NCI-H524 (cell line): ENCODE measurements at places on chromosomes 5 and 9.
A peak's percentile ranks its signal among the peaks of the same experiment; 100 is the strongest.

- DNase-seq: no peak
These were observed 21.9 kb downstream of the STXBP1 start for GRCh38 chr9:127634021-127634420.

- DNase-seq: no peak
These were observed 145.0 kb downstream of the ADCY2 start for GRCh38 chr5:7540736-7541485.

DNA sequence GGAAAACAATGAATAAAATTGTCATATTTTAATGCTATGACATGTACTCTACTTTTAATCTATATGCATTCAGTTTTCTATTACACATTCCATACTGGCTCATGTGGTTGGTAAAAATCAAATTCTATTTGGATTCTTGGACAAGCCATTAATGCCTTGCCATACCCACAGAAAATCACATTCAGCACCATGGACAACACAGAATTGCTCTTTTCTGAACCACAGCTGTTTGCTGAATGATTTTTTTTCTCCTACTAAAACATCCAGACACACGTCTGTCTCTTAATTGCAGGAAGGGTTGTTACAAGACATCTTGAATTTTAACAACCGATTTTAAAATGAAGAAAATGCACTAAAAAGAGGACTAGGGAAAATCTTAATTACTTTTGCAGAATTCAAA lies 675.6 kb downstream of the BRINP1 start:
- no peak for DNase-seq

DNA sequence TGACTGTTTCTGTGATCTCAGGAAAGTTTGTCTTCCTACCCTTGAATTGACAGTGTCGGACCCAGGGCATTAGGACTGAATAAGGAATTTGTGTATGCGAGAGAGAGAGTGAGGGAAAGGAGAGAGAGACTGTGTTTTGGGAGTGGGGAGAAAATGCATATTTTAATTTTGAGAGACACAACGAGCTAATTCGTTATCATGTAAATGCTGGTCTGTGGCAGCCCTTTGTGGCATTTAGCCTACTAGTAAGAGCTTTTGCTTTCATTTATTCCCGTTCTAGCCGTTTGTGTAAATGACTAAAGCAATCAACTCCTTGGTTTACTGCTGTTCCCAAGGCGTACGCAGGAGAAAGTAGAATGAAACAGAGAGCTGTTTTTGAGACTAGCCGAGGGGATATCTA lies 79.8 kb upstream of the MAMDC2 start:
- DNase-seq: no peak

GRCh38 chr9:81069038-81069795 lies 620.1 kb downstream of the TLE1 start:
- DNase-seq: no peak

DNA sequence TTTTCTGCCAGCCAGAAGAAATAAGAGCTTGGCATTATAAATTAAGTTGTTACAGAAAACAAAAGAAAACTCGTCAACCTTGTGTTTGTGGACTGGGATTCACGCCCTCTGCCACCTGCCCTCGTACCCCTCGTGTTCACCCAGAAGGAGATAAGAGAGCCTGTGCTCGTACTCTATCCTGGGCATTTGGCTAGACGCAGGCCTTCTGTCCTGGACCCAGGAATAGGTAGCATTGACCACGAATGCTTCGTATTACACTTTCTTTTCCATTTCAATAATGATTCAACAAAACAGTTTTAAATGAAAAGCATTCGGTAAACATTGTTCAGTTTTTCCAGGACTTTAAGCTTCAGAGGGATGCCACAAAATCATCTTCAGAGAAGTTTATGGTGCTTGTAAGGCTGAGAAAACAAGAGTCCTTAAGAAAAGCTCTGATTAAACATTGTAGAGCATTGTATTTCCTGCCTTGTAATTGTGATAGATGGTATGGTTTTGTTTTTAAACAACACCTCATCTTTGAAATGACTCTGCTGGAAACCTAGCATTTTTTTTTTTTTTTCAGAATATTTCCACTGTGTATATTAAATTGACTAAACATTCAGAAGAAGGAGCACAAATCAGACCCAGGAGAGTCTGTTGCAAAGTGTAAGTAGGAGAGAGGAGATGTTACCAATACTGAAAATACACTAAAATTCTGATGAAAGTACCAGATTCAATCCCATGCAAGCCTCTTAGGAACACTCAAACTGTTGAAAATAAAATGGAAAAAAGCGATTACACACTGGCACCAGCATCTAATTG lies 27.6 kb downstream of the MTX3 start:
- DNase-seq: no peak

DNA sequence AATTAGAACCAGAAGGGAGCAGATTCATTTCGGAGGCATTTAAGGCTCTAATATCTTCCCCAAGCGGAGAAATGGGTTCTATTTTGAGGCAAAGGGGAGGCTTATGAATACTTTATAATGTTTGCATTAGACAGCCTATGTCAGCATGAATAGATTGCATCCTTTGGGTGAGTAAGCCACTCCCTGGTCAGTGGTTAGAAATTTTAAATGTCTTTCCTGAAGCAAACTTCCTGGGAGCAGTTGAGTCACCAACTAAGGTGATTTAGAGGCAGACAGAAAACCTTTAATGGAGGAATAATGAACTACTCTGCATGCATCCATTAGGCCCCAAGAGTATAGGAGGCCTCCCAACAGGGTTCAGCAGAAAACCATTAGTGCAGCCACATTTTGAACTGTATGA lies 204.9 kb downstream of the ELAVL2 start:
- no peak for DNase-seq

- DNase-seq: no peak
These were observed 94.9 kb downstream of the HTR4 start for GRCh38 chr5:148559461-148559860.

DNA sequence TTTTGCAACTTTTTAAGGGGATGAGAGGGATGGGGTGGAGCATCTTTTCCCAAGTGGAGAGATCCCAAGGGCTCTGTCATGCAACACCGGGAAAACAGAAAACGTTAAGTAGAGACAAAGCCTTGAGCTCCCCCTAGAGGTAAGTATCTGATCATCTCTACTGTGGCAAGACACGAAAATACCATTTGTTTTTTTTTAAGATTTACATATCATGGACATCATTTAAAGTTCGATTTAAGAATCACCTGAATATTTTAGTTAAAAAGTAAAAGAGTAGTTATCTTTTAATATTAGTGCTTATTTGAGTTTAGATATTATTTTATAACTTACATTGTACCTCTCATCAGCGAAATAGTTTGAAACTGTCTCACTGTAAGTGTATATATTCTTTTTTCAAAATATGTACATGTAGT lies 200.4 kb downstream of the LRRC70 start:
- DNase-seq: peak; percentile 14

DNA sequence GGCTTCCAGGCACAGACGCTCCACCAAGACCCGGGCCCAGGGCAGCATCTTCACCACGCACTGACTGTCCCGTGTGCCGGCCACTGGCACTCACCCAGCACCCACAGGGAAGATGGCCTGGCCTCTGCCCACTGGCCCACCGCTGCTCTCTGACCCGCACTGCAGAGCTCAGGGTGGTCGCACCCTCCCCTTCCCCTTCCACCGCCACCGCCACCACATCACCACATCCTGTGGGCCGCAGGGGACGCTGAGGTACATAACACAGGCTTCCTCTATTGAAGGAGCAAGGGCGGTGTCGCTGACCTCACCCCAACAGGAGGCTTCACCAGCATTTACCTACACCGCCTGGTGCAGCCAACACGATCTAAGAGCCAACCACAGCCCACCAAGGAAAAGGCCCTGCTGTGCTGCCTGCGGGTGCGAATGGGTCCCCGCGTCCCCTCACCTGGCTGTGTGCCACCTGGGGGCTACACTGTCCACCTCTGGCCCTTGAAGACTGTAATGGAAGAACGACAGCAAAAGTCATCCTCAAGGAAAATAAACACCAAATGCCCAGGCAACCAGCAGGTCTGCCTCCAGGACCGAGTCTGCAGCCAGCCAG lies 101.8 kb downstream of the CAMSAP1 start:
- no peak for DNase-seq

- no peak for DNase-seq
These were observed 61.6 kb downstream of the ST8SIA4 start for GRCh38 chr5:100841358-100842076.

GRCh38 chr9:135103931-135104639 lies 16.6 kb downstream of the OLFM1 start:
- DNase-seq: no peak

DNA sequence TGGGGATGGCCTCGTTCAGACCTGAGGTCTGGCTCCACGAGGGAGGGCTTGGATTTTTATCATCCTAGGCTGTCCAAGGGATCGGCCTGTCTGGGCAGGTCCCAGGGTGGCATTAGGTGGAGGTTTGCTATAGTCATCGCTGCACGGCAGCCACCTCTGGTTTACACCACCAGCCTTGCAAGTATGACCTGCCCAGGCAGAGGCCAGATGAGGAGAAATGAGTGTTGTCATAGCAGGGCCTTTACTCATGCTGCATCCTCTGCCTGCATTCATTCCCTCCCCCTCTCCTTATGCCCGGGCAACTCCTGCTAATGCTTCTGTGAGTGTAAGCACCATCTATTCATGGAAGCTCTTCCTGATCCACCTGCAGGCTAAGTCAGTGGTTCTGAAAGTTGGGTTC lies 15.3 kb upstream of the NDST1 start:
- no peak for DNase-seq

DNA sequence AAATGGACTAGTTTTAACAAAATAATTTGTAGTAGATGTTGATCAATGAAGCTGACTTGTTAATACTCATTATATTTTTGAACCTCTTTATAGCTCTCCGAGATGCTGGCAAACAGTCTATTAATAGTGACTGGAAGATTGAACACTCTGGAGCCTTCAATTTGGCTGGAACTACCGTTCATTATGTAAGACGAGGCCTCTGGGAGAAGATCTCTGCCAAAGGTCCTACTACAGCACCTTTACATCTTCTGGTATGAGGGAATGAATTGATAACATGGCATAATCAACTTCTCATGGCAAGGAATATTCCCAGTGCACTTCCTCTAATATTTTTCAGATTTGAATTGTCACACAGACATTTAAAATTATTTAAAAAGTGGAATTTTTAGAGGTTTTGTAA lies 68.2 kb upstream of the MINAR2 start:
- DNase-seq: no peak

- no peak for DNase-seq
These were observed 51.9 kb downstream of the MAPKAP1 start for GRCh38 chr9:125655066-125655633.

GRCh38 chr5:65803699-65804391 lies 81.8 kb downstream of the NLN start:
- DNase-seq: no peak

- DNase-seq: no peak
These were observed 1.9 kb upstream of the DMRT2 start for GRCh38 chr9:1048231-1048619.

- peak; percentile 96 for DNase-seq
These were observed 315.2 kb upstream of the ATP10B start for GRCh38 chr5:161167016-161167767.

DNA sequence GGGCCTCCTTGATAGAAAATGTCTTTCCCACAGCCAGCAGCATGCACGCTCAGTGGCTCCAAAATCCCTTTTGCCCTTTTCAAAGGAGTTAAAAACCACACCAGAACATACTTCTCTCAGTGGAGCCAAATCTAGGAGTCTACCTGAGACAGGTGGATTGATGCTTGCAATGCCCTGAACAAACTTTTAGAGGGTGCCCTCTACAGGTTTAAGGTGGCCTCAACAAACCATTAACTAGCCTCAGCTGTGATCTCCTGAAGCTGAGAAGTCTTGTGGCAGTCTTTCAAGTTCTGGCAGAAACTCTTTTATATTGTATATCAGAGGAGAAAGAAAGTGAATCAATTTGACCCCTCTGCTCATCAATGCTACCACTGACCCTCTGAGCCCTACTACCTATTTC lies 125.4 kb downstream of the MED27 start:
- DNase-seq: no peak

DNA sequence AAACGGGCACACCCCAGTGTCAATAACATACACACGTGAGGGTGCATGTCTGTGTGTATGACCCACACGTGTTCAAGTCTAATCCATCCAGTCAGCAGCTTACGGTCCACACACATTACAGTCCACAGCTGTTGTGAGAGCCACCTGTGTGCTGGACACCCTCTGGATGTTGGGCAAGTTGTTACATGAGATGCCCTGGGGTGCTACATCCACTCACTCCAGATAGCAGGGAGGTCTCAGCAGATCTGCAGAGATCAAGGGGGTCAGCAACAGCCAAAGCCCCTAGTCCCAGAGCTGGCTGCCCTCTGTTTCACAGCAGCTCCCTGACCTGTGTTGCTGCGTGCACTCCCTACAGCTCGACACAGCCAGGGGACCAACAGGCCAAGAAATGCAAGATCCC lies 4.3 kb upstream of the AIF1L start:
- no peak for DNase-seq

DNA sequence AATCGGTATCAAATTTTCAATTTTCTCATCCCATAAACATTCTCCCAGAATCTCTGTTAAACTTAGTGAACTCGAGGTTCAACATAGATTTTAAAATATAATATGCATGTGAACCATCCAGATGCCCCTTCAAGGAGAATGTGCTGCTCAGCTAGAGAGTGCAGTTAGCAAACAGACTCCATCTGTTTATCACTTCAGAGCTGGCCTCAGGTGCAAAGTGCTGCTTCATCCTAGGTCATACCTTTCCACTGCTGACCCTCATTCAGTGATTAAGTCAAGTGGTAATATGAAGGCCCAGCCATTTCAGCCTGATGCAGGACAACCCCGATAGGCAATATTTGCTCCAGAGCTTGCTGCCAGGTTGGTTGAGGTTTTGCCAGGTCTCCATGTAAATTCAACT lies 339.0 kb upstream of the POU5F2 start:
- peak; percentile 39 for DNase-seq

- DNase-seq: no peak
These were observed 285.2 kb downstream of the DMRTA1 start for GRCh38 chr9:22731786-22732185.

GRCh38 chr5:111582993-111583601 lies 70.8 kb upstream of the STARD4 start:
- no peak for DNase-seq

DNA sequence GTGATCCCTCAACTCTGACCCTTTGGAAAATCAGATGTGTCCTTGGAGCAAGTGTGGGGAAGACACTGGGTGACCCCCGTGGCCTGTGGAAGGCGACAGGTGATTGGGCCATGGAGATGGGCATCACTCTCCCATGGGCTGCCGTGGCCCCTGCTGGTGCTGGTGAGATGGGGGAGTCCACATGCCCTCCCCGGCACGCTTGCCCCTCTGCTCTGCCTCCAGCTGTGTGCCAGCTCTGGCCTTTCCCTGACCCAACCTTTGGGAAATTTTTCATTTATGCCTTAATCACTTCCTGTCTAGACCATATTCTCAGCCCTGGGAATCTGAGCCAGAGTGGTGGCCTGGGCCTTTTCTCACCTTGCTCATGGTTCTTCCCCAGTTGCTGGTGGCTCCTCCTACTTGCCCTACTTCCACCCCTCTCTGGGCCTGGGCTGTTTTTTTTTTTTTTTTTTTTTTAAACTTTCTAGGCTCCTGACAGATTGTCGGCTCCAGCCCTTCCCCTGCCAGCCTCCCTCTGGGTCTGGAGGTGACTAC lies 56.6 kb downstream of the RGS3 start:
- no peak for DNase-seq

DNA sequence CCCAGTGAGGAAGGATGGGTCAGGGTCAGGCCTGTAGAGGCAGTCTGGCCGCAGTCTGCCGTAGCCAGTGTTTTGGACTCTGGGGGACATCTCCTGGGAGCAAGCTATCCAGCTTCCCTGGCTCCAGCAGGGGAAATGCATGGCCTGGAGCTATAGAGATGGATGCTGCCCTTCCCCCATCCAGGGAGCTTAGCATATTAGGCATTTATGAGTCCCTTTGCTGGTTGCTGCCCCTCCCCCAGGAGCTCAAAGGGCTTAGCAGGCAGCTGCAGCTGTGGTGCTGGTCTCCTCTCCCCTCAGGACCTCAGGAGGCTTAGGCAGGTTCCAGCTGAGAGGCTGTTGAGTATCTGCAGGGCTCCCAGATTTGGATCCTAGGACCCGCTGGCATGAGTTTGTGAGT lies 1158.7 kb downstream of the DTWD2 start:
- peak; percentile 16 for DNase-seq
